ENCODE measurements at places on chromosomes 6 and 20.

- DNase-seq = no peak
Measured at GRCh38 chr6:130811932-130812331, 15.3 kb upstream of the SMLR1 start.

DNA sequence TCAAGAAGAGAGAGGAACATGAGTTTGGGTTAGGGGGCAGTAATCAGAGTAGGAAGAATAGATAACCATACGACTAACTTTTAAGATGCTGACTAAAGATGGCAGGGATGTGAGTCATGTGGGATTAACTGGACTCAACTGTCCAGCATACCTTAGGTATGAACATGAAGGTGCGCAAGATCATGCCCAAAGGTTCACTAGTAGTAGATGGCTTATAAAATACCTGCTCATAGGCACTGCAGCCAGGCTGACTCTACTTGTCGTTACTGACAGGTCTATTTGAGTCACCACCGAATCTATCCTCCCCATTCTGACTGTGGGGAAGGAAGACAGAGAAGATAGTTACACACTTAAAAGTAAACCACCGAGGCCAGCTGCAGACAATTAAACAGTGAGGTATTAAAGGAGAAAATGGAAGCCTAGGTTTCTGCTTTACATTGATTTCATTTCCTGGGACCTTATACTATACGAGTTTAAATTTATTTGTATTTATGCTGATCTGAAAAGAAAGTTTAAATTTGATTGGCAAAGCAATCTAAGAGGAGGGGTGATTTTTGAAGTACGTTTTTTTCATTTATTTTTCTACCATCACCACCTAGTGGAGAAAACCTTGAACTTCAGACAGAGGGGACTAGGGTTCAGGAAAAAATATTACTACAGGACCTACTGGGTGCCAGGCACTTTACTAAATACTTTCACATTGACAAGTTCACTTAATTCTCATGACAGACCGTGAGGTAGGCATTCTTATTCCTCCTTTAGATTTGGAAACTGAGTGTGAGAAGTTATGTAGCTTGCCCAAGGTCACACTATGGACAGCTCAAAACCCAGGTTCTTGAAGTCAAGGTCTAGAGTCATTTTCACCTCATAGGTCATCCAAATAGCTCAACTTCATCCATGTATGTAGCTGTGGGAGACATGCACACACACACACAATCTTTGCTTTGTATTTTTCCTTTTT, 4.0 kb upstream of the WRNIP1 start:
- DNase-seq = no peak

GRCh38 chr6:13674533-13675190, 37.0 kb downstream of the RANBP9 start:
- no peak for DNase-seq

DNA sequence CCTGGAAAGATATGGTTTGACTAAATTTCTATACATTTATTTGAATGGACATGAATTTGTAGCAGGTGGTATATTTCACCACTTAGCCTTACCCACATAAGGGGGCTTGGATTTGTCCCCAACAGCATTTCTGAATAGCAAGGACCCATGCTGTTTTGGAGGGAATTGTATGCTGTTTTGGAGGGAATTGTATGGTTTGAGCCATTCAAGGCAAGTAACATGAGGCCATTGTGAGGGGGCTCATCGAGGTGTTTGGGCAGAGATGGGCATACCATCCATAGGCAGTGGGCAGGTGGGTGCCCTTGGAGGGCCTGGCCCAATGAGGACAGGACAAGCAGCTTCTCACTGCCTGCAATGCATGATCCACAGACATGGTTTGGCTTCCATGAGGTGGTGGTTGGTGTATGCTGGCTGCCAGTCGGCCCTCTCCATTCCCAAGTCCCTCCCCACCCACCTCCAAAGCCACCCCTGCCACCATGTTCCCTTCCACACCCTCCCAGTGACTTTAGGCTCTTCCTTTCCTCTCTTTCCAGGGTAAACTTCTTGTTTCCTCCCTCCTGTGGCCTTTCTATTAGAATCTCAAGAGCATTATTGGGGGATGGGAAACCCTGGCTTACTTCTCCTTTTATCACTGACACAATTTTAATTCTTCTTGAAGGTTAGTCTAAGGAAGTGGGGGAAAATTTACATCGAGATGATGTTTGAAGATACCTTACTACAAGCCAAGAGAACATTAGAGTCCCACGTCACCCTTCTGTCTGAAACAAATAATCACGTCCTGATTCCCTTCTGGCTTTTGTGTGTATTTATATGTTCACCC, 13.2 kb upstream of the PXDC1 start:
- no peak for DNase-seq

DNA sequence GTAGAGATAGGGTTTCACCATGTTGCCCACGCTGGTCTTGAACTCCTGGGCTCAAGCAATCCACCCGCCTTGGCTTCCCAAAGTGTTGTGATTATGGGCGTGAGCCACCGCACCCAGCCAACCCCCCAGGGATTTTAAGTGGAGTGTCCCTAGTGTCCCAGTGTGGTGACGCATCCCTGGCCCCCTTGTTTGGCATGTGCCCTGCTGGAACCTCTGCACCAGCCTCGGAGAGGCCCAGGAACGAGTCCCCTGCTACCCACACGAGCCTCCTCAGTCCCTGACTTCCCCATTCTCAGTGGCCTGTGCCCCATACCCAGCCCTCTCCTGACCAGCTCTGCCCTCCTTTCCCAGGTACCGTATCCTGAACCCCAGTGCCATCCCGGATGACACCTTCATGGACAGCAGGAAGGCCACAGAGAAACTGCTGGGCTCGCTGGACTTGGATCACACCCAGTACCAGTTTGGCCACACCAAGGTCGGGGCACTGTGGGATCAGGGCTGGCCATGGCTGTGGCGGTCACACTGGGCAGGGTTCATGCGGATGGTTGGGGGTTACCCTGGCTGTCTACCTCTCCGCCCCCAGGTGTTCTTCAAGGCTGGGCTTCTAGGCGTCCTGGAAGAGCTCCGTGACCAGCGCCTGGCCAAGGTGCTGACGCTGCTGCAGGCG, 37.2 kb downstream of the MYH7B start:
- no peak for DNase-seq

GRCh38 chr20:60331688-60332300, 373.6 kb downstream of the CDH26 start:
- DNase-seq = no peak

DNA sequence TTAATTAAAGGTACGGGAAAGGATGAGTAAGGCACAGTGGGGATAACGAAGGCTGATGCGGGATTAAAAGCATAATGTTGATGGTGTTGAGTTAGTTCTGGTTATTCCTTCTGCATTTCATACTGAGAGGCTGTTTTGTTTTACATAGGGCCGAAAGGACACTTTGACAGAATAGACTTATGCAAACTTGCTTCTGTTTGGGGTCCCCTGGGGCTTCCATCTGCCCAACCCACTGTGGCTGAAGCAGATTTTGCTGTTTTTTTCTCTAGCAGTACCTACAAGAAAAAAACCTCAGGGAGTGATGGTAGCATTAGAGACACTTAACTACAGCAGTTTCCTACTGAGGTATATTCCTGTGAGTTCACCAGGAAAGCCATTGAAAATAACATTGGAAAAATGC, 136.1 kb upstream of the SUPT3H start:
- no peak for DNase-seq

- DNase-seq = no peak
Measured at GRCh38 chr6:17869010-17869752, 118.3 kb downstream of the KIF13A start.

- no peak for DNase-seq
Measured at GRCh38 chr6:114312931-114313330, 29.9 kb downstream of the HS3ST5 start.

GRCh38 chr6:75183099-75183541, 22.7 kb downstream of the COL12A1 start:
- DNase-seq = no peak

DNA sequence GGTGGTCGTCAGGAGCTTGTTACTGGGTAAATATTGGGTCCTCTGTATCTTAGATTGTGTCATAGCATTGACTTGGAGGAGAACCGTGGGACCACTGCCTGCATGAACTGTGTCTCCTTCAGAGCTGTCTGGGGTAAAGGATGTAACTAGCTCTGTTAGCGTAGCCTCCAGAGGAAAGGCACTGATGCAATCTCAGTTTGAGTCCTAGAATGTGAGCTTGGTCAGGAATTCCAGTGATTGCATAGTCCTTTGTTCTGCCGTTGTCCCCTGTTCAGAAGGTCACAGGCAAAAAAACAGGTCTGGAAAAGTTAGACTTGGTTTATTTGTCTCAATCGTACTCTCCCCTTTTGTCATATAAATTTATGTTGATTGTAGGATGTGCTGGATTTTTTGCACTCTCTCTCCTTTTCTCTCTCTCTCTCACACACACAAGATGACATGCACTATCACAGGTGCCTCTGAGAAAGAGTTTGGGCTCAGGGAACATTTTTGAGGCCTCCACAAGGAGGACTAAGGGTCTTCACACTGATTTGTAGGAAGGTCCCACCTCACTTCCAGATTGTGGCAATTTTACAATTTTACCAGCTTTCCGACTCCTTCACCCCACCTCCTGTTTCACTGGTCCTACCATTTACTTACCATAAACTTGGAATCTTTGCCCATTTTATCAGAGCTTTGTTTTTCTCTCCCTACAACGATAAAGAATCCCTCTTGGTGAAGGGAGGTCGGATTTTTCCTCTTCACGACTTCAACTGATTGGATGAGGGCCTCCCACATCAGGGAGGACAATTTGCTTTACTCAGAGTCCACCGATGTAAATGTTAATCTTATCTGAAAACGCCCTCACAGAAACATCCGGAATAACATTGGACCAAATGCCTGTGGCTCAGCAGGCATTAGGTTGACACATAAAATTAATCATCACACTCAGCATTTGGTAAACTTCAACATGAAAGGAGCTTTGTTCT, 7.0 kb upstream of the DACT2 start:
- DNase-seq = no peak

DNA sequence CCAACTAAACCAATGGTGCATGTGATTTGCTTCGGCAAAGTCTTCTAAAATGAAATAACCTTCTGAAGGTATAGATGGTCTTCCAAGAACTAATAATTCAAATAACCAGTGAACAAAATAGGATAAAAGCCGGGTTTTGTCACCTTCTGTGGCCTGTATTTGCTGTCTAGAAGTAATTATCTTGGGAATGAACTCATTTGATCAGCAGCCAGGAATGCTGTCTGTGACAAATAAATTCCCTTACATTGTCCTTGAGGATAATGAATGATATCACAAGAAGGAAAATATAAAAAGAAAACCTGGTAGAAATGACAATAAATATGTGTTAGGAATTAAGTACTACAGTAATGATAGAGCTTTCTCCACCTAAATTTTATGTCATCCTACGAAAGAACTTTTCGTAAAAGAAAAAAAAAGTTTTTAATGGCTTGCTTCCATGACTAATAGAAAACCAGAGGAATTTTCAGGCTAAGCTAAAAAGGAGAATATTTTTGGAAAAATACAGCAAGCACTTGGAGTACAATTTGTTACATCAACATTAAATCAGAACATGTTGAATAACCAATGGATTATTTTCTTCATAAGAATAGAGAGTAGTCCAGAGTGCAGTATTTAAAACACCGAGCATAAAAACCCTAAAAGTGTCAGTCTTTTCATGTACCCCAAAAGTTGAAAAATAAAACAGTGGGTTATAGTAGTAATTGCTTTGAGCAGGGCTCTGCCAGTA, 247.7 kb downstream of the TBC1D7 start:
- DNase-seq = no peak

DNA sequence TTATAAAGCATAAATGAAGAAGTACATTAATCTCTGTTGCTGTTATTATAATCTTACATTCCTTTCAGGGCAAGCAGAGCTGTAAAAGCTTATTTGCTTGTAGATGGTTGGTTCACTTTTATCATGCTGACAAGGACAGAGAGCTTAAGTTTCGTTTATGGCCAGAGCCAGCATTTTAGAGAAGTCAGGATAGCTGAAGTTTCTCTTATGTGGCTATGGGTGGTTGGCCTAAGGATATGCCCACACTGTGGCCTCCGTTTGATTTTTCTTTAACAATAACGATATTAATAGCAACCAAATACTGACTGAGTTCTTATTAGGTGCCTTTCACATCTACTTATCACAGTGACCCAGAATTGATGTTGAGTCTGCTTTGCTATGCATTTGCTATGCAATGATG, 78.5 kb downstream of the FARS2 start:
- no peak for DNase-seq

DNA sequence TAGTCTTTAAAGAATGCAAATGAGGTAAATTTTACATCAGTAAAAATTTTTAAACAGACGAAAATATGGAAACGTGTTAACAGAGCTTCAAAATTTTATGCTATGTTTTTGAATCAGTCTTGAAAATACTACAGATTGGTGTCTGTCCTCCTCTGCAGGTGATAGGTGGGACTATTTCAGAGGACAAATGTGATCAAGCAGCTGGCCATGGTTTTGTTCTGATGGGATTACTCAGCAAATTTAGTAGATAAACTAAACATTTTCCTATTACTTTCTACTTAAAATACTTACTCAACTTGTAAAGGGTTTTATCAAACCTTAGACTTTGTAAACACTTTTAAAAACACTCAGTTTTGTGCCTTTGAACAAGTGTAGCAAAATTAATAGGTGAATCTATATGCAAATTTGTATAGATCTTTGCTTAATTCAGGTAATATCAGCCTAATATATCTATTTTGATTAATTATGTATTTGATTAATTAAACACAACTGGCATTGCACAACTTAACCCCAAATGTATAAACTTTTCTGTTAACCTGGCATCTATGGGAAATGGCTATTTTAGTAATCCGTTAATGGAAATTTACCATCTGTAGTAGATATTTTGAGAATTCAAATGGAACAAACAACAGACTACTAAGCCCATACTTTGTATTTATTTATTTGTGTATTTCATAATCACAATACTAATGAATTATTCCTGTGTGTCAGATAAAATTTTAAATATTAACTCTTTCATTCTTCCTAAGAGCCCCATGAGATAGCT, 22.5 kb downstream of the ADGRB3 start:
- DNase-seq = no peak

- no peak for DNase-seq
Measured at GRCh38 chr6:10151144-10151915, 263.5 kb downstream of the TFAP2A start.
